NCI-H2029 (cell line): ENCODE measurements at places on chromosomes 2 and 18.

- no peak for DNase-seq
Observed at GRCh38 chr2:9525266-9525665, 30.4 kb downstream of the ADAM17 start.

DNA sequence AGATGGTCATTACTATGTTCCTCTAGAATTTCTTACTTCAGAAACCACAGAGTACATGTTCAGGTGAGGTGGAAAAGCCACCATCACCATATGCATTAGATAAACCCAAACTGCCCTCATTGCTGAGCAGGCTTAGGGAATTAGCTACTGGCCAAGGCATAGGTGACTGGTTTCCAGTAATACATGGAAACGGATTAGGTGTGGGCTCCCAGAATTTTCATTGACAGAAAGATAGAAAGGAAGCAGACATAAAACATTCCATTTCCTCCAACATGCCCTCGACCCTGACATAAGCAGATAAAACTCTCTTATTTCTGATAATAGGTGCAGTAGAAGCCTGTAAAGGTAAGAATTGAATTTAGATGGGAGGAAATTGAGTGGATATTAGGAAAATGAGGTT is 1466.1 kb downstream of the SUCLG1 start:
- DNase-seq: no peak

DNA sequence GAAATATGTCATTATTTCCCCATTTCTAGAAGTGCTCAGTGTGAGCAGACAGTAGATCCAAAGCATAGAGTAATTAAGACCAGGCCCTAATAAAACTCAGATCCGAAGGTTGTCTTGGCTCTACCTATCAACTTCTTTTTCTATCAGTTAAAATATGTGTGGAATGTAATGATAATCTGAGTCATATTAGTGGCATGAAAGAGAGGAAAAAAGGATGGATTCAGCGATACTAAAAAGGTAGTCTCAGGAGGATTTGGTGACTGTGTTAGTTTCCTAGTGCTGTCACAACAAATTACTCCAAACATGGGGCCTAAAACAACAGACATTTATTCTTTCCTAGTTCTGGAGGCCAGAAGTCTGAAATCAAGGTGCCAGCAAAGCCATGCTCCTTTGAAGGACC is 103.7 kb upstream of the NABP1 start:
- DNase-seq: no peak

GRCh38 chr2:47558116-47558767 is 155.3 kb downstream of the MSH2 start:
- no peak for DNase-seq

DNA sequence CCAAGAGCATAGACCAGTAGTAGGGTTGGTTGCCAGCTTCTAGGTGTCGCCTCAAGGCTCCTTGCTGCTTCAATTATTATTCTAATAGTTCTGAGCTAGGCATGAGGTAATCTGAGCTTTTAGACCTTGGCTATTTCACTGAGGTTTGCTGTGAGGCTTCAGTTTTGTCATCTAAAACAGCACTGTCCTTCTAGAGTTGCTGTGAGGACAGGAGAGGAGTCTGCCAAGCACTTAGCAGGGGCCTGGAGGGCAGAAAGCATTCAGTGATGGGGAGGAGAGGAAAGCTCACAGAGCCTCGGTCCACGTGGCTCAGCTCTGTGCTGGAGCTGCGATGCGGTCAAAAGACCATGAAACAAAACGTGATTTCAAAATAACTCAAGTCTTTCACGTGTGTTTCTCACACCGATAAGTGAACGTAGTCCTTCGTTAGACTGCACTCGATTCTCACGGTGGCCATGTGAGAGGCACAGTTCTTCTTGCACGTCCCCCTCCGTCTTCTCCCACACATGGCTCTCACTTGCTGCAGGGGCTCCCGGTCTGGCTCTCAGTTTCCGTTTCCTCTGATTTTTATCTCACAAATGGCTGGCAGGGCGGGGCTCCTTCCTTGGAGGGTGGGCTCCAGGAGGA is 113.7 kb downstream of the B3GNT2 start:
- no peak for DNase-seq

DNA sequence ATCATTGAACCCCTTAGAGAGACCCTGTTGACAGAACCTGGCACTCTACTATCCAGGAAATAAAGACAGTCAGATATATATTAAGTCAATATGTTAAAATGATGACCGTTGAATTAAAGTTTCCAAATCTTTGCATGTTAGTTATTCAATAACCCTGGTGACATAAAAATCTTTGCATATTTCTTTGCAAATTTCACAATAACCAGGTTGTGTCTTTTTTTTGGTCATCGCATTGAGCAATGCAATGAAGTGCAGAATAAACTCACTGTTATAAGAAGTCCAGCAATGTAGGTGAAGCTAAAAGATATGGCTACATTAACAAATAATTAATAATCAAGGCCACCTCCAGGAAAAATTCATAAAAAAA is 596.9 kb downstream of the NYAP2 start:
- no peak for DNase-seq

- DNase-seq: no peak
Observed at GRCh38 chr2:29393676-29394075, 278.5 kb downstream of the CLIP4 start.
